Tibial artery (tissue), 4 donors: ENCODE measurements at places on chromosomes 7 and 10.

GRCh38 chr7:767941-768731 lies 41.1 kb upstream of the PRKAR1B start:
- no peak for DNase-seq

GRCh38 chr7:47531584-47532492 lies 50.1 kb downstream of the TNS3 start:
- no peak for DNase-seq

DNA sequence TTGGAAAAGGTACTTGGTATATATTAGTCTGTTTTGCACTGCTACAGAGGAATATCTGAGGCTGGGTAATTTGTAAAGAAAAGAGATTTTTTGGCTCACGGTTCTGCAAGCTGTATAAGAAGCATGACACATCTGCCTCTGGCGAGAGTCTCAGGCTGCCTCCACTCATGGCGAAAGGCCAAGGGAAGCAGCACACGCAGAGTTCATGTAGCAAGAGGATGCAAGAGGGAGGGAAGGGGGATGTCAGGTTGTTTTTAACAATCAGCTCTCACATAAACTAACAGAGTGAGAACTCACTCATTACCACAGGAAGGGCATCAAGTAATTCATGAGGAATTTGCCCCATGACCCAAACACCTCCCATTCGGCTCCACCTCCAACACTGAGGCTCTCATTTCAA lies 484.8 kb upstream of the DPP6 start:
- peak; percentile 71 for DNase-seq

GRCh38 chr7:64733550-64734240 lies 60.5 kb upstream of the ZNF138 start:
- no peak for DNase-seq

GRCh38 chr7:99407872-99408378 lies 472 bp downstream of the PDAP1 start:
- peak; percentile 89 for DNase-seq

GRCh38 chr10:117134056-117134305 lies 4.1 kb downstream of the VAX1 start:
- peak; percentile 23 for DNase-seq

DNA sequence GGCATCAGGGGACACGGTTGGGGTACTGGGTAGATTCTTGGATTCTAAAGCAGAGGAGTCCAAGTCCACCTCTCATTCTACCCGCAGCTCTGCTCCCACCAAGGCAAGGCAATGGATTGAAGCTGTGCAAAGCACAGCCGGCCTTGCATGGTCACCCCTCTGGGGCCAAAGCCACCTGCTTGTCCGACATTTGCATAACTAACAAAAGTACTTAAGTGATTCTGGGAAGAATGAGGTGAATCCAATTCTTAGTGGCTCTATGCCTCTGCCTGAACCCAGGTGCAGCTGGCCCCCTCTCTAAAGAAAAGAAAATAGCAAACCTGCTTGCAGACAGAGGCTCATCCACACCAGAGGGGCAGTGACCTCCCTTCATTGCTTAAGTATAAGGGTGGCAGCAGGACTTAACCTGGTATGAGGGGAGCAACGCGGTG lies 10.7 kb upstream of the COBL start:
- DNase-seq = no peak

GRCh38 chr7:112350585-112350984 lies 99.7 kb upstream of the IFRD1 start:
- DNase-seq = no peak

GRCh38 chr7:157371296-157371695 lies 34.5 kb downstream of the DNAJB6 start:
- DNase-seq = no peak

- DNase-seq = no peak
These were observed 1.4 kb downstream of the TRA2A start for GRCh38 chr7:23530405-23530804.

GRCh38 chr7:117296066-117296465 lies 26.8 kb downstream of the WNT2 start:
- no peak for DNase-seq

DNA sequence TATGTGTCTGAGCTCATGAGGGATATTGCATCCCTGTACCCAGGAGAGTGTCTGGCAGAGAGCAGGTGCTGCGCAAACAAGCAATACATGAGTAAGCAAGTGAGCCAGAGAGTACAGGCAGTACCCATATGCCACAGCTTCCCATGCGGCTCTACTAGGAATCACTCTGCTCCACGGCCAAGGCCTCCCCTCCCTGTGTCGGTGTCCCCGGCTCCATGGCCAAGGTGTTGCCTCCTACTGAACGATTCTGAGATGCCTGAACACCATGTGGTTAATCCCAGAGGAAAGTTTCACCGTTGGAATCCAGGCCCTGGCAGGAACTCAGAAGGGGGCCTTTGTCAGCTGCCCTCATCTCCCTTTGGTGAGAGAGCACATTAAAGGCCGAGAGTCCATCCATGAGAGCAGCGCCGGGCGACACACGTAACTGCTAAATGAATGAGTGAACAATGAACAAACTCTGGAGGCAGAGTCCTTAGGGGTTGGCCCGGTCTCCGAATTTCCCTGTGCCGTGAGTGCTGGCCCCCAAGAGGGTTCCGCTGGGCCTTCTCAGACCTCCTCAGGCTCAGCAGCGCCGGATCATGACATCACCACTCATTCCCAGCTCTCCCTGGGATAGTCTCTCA lies 136.0 kb upstream of the FAM20C start:
- DNase-seq = peak; percentile 51

DNA sequence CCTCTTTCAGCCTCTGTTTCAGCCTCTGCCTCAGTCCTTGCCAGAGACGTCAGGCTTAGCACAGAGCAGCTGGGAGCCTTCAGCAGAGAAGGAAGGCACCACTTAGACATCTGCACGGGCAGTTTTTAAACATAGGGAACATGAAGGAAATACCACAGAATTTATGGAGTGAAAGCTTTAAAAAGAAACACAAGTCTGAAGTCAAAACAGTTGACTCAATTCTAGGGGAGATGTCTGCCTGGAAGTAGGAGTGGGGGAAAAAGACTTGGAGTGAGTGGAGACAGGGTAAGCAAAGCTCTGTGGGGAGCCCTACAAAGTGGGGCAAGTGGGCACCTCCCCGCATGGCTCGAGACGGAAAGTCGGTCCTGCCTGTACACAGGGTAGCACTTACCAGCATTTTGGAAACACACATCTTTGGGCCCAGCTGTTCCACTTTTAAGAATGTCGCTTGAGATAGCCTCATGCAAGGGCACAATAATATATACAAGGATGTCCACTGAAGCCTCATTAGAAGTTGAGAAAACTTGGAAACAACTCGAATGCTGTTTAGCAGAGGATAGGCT lies 5.0 kb upstream of the TBXAS1 start:
- no peak for DNase-seq

GRCh38 chr10:42926843-42927242 lies 144.2 kb downstream of the BMS1 start:
- DNase-seq = no peak

DNA sequence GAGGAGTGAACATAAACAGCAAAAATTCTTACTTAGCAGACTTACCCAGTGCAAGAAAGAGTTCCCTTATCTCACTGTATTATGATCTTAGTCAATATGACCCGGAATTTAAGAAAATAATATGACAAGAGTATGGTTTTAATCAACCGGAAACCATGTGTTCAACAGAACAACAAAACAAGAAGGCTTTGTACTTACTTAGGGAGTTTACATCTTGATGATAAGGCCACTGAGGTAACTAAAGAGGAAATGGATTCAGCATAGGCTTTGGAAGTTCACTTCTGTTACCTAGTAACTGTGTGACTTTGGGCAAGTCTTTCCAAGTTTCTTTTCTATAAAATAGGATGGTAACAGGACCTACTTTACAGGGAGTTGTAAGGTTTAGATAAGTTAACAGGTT lies 7.4 kb upstream of the FAS start:
- no peak for DNase-seq

GRCh38 chr7:139854803-139855497 lies 25.9 kb downstream of the TBXAS1 start:
- no peak for DNase-seq

DNA sequence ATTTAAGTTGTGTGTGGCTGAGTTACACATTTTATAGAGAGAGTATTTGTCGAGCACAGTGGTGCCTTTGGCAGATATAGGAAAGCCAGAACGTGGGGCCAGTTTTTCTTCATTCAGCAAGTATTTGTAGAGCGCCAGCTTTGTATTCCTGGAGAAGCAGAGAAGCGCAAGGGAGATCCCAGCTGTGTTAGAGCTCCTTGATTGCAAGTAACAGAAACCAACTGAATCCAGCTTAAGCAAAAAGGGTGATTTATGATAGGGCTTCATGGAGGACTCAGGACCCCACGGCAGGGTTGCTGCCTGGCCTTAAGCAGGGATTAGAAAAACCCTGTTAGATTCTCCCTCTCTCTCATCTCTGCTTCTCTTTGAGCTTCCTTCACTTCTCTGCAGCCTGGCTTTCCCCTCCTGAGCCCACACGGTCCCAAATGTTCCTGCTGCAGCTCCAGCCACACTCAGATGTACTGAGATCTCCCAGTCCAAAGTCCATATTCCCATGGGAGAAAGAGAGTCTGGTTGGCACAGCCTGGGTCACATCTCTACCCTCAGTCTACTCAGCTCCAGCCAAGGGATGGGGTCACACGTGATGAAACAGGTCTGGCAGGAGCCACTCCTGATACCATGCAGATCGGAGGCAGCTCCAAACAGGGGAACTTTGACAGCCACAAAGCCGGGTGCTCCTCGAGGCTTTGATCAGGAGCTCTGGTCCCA lies 16.7 kb downstream of the UBTD1 start:
- DNase-seq = no peak

DNA sequence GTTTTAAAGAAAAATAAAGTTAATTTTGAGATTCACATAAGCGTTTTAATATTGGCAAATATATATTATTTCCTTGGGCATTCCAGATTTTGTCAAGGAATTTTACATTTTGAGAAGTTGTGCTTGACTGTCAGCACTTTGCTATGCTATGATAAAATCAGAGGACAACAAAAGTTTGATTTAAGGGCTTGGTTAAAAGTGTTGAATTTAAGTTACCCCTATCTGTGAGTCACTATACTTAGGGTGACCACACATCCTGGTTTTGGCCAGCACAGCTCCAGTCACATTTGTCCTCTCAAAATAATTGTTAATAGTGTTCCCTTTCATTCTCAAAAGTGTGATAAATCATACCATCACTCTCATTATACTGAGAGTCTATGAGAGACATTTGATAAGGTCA lies 34.2 kb upstream of the ANK3 start:
- no peak for DNase-seq

DNA sequence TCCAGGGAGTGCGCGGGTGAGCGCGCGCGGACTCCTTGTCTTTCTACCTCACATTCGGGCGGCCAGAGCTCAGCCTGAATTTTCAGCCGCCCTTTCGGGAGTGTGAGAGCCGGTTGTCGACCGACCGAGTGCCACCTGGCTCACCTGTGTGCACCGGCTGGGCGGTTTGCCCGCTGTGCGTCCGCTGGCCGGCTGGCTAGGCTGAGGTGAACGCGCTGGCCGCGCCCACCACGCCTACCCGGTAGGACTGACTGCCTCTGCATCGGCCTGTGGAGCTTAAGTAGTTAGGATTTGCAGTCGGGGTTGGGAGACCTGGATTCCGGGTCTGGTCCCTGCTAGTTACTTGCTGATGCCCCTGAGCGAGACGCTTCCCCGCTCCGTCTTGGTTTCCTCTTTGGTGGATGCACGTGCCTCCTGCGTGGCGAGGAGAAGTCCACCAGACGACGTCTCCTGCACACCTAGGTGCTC lies 553 bp downstream of the TSPAN15 start:
- no peak for DNase-seq

DNA sequence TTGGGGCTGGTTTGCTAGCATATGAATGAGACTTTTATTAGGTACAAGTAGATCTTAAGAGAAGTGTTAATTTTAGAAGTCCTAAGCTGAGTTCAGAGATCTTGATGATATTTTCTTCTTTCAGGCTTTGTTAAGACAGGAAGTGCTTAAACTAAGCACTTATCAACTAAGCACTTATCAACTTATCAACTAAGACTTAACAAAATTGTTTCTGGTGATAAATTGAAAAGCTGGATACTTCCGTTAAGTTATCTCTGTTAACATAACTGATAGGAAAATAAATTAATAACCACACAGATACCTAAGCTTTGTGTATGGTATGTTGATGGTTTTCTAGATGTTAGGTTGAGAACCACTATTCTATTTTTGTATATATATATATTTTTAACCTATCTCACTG lies 113.7 kb downstream of the PHTF2 start:
- no peak for DNase-seq

DNA sequence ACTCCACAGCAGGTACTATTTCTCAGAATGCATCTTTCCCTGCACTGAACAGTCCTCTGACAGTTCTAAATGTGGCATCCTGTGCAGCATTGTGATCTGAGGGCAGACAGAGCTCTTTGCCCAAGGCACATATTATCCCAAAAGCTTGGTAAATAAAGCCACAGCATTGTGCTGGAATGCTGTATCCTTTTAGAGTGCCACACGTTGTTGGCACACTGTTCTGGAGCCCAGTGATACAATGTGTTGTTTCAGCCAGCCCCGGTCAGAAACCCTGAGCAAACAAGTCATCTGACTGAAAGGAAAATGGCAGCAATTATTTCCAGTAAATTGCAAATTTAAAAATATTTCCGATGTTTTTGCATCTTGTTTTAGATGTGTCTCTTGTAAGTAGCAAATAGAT lies 45.4 kb downstream of the NAMPT start:
- DNase-seq = no peak

DNA sequence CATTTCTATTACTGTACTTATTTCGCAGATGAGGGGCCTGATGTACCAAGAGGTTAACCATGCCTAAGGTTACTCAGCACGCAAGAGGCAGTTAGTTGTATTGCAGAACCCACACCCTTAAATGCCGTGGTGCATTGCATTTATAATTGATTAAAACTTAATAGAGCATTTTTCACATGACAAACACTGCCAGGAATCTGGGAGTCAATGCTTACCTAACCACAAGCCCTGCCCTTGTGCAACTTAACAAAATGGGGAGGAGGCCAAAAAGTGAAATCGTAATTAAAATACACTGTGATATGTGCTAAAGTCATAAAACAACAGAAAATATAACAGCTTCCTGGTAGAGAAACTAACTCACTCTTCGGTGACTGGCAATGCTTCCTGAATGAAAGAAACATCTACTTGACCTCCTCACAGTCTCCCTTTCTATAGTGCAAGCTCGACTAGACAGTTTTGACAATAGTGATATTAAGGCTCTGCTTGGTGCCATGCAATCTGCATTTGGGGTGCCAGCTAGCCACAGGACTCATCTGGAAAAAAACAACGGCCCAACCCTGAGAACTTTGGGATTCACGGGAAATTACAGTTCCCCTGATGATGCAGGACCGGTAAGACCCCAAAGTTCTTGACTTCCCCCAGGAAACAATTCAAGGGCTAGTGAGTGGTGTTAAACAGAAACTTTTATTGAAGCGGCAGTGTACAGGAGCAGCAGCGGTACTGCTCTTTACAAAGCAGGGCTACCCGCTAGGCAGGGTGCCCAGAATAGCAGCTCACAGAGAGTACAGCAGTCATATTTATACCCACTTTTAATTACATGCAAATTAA lies 612.4 kb downstream of the TNS3 start:
- no peak for DNase-seq

- no peak for DNase-seq
These were observed 639.0 kb downstream of the IPMK start for GRCh38 chr10:57628592-57629284.

DNA sequence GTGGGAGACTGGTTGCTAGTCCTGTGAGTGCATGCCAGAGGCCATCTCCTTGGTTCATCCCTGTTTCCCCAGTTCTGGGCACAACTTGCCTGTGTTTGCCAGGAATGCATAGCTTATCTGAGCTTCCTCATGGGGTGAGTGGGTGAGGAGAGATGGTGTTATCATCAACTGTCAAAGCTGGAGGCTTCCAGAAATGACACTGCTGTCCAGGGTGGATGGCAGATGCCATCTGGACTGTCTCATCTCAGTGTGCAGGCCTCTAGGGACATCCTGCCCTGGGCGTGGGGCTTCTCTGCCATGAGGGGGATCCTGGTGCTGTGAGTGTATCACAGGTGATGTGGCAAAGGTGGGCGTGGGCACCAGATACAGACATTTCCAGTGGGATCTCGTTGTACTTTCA lies 328.6 kb downstream of the DPP6 start:
- DNase-seq = no peak
